ENCODE measurements at places on chromosomes 1 and 21. TPM values are rescaled to one million over a fixed set of nuclear protein-coding genes. Genes with fewer than 3 reads are reported as not detected.
A peak's percentile ranks its signal among the peaks of the same experiment; 100 is the strongest.

The GBP3 gene
- total RNA-seq: 10.8 TPM

The KRTAP19-3 gene
- total RNA-seq: not detected

DNA sequence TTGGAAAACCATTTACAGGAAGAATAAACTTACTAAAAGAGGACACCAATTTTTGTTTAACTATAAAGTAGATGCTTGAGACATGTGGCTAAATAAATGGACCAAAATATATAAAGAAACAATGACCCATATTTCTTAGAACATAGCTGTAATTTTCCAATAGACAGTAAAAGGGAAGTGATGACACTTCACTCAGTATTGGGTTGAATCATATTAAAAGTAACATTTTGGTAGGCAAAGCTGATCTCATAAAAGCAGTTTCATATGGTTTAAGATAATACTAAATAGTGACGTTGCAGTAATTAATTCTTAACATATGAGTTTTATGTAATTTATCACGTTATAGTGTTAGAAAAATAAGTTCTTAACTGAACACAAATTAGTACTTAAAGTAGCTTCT lies 308.9 kb upstream of the RUNX1 start:
- H3K4me3 ChIP-seq: no peak overlapping the region
- H3K27me3 ChIP-seq: no peaks in the 10 kb centered on the region
- DNase-seq: no peak
- H3K27ac ChIP-seq: peak overlapping the region; percentile 20
- no peaks in the 10 kb centered on the region for H3K4me1 ChIP-seq

DNA sequence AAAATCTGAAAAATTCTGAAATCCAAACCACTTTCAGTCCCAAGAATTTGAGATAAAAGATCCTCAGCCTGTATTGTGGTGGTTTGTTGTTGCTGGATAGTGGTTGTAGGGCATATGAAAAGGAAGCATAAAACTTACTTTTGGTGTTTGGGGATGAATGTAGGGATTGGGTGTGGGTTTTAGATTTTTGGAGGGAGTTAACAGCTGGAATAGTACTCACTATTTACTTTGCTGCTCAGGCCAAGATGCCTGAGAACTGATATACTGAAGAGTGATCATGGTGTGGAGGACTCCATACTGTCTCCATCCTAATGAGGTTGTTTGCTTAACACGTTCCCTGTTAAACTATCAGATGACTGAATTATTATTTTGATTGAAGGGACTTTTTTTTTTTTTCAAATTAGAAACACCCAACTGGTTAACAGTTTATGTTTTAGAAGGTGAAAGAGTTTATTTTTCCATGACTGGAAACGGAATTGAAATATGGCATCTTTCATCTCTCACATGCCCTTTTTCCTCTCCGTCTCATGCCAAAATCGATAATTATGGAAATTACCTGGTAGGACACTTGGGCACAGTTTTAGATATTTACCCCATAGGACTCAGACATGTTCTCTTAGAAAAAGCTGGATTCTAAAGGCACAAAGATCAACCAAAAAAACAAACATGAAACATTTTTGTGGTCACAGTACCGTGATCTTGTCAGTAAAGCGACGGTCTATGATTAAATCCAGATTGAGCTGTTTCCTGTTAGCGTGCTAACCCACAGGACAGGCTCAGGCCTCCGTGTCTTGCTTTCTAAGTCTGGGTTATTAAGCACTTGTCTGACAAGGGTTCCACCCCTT lies 37.3 kb downstream of the RGL1 start:
- H3K36me3 ChIP-seq: no peaks in the 10 kb centered on the region
- DNase-seq: peak; percentile 74
- H3K4me3 ChIP-seq: no peak overlapping the region
- peaks cover 22% of the 10 kb centered on the region for H3K4me1 ChIP-seq
- peak overlapping the region; percentile 73 for H3K27ac ChIP-seq

GRCh38 chr1:185864889-185865517 lies 130.8 kb downstream of the HMCN1 start:
- no peaks in the 10 kb centered on the region for H3K27me3 ChIP-seq
- no peak overlapping the region for H3K27ac ChIP-seq
- H3K4me3 ChIP-seq: no peak overlapping the region
- H3K4me1 ChIP-seq: no peaks in the 10 kb centered on the region

DNA sequence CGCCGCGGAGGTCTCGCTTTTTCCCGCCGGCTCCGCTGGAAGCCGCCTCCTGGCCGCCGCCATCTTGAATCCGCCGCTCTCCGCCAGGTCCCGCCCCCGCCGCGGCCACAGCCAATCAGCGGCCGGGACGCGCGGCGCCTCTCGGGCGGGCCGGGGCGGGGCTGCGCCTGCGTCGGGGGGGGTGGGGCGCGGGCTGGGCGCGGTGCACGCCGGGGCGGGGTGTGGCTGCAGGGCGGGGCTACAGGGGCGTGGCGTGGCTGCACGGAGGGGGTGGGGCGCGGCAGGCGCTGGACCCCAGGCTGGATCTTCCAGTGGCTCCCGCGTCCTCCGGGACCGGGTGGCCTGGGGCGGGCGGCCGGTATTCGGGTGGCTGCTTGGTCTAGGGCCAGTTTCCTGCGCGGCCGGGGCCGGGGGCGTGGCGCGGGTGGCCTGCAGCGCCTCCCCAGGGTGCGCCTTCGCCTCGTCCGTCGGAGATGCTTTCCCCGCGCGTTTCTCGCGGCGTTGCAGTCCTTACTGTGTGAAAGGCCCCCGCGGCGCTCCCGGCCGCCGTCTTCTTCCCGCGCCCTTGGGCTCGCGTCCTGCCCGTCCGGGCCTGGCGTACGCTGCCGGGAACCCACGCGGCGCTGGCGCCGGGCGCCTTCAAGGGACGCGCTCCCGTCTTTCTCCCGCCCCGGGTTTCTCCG lies 575 bp downstream of the PCNT start:
- H3K4me1 ChIP-seq: peaks cover 22% of the 10 kb centered on the region
- DNase-seq: peak; percentile 95
- no peaks in the 10 kb centered on the region for H3K27me3 ChIP-seq
- no peaks in the 10 kb centered on the region for H3K36me3 ChIP-seq
